Tibial nerve (tissue), 4 donors: ENCODE measurements at places on chromosomes 12 and 14. TPM values are rescaled to one million over a fixed set of nuclear protein-coding genes. Genes with fewer than 3 reads are reported as not detected.

The GLT1D1 gene
- total RNA-seq = not detected

The MYH6 gene
- not detected for total RNA-seq

The SYCP3 gene
- total RNA-seq = 0.60 TPM

The PA2G4 gene
- total RNA-seq = 87.3 TPM

The MAPK1IP1L gene
- total RNA-seq = 31.9 TPM

DNA sequence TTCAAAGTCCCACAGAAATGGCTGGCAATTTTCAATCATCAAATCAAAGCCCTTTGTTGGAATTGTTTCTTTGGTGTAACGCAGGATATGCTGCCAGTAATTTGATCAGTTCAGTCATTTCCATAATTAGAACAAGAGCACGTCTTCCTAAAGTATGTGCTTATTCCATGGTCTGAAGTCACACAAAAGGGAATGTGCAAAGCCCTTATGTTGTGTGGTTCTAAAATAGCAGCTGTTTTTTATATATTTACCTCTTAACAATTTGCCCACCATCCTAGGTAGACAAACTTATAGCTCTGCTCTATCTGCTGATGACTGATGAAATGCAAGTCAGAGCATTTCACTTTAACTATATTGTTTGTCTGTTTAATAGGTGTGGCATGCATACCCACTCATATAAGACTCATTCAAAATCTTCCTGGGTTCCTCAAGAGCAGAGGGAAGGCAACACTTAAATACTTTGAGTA lies 176.1 kb upstream of the SLC38A2 start:
- no peak for DNase-seq

DNA sequence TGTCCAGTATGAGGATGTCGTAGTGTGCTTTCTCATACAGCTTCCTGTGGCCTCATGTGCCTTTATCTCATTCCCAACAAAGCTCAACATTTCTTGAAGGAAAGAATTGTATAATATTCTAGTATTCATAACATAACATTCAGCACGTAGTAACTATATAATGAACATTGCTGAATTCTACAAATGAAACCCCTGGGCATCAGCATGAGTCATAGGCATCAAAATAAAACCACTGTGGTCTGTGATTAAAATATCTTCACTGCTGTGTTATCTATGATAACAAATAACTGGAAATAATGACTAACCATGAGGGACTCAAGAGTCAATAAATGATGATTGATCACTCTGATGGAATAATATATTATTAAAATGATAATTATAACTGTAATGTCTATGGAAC lies 255.2 kb downstream of the EMP1 start:
- no peak for DNase-seq

- DNase-seq = peak; percentile 97
Measured at GRCh38 chr14:20454516-20455354, at the start of the genes APEX1 and OSGEP. APEX1 (plus strand) TSS chr14:20455226; CDS start chr14:20455646, 420 bp downstream. OSGEP (minus strand) TSS chr14:20454812; CDS start chr14:20454683, 129 bp downstream.

DNA sequence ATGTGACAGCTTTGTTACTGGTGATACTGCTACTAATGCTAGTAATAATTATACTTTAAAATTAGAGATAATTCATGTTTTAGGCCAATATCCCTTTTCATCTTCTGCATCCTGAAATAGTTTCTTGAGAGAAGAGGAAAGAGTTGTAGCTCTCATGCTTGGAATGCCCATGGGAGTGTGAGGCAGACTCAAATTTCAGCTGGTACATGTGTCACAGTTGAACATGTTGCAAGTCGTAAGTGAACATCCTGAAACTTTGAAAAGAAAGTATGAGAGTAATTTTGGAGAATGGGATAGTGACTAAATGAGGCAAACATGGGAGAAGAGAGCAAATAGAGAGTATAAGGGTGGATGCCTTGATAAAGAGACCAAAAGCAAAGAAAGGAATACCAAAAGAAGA lies 168.0 kb downstream of the TMTC3 start:
- no peak for DNase-seq

- no peak for DNase-seq
Measured at GRCh38 chr12:1929241-1929984, 11.0 kb upstream of the CACNA2D4 start.

GRCh38 chr12:48972213-48972951 lies 847 bp upstream of the WNT10B start:
- DNase-seq = no peak

DNA sequence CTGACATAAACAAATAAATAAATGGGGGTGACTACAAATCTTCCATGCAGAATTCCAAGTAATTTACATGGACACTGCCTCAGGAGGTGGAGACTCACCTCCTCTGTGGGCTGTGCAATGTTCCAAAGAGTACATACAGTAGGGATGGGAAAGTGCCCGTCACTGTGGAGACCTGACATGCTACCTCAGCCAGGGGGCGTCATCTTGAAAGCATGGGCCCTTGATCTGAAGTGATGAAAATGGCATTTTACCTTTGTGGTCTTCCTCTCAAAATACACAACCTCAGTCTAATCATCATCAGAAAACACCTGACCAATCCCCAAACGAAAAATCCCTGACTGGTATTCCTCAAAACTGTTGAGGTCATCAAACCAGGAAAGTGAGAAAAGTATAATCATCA lies 48.4 kb downstream of the ANAPC7 start:
- no peak for DNase-seq

DNA sequence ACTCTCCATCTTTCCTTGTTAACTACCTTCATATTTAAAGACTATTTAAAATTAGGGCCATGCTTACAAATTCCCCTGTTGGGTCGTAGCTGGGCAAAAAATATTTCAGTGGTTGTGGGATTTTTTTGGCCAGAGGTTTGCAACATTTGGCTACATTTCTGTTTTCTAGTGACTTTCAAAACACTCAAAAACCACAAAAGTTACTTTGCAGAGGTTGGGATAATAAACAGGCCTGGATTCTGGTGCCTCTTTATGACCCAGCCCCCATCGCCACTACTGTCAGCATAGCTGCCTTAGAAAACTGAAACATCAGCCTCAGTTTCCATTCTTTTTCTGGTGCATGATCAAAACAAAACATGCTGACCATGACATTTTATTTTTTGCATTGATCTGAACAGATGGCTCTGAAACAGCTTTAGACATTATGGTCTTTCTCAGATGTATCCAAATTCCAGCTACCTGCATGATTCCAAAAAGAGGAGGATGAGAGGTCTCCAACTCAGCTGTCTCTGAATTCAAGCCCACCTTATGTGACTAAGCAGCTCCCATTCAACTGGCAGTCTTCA lies 5.2 kb downstream of the DPF3 start:
- DNase-seq = no peak
